ENCODE measurements at places on chromosomes 1 and 21.

- DNase-seq = no peak
Observed at GRCh38 chr1:191912517-191912916, 245.7 kb upstream of the RGS18 start.

GRCh38 chr1:114458237-114458777 is 52.7 kb downstream of the TRIM33 start:
- DNase-seq = no peak

DNA sequence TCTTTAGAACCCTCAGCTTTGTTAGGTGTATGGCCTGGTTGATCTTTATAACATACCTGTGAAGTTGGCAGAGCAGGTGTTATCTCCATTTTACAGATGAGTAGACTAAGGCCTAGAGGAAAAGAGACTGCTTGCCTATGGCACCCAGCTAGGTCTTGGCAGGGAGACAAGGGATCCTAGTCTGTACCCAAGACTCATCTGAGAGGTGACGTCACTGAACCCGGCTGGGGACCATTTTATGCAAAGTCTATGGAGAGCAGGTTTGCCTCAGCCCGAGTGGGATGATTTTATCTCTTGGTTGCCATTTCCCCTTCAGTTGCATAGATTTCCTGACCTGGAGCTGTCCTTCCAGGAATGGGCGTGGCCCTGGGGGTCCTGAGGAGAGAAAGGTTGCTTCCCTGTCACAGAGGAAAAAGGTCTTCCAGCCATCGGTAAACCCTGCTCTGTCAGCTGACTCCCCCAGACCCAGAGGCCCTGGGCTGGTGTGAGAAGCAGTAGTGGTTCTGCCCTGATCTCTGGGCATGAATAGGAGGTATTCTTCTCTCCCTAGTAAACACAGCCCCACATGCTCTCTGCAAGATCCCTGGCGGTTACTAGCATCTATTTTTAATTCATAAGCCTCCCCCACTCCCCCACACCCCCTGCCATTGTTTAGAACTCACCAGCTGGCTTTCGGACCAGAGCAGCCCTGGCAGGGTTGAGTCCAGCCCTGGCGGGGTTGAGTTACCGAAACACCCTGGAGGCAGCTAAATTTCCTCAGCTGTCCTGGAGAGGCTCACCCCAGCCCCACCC is 19.6 kb downstream of the TMCC2 start:
- DNase-seq = no peak

GRCh38 chr21:17709266-17709611 is 96.5 kb upstream of the BTG3 start:
- DNase-seq = no peak

DNA sequence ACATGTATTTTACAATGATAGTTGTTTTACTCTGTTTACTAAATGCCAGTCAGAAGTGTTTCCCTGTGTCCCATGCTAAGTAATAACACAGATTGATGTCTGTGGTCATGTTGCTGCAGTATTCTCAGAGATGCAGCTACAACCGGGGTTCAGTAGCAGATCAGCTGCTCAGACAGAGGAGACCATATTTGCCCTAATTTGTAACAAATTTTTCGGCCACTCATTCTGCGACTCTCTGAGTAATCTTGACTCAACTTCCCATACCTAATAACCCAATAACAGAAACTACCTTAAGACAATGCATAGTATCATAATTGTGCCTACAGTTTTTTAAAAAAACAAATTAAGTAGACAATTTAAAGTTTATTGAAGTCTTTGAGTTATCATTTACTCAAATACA is 32.6 kb downstream of the NIBAN1 start:
- no peak for DNase-seq

DNA sequence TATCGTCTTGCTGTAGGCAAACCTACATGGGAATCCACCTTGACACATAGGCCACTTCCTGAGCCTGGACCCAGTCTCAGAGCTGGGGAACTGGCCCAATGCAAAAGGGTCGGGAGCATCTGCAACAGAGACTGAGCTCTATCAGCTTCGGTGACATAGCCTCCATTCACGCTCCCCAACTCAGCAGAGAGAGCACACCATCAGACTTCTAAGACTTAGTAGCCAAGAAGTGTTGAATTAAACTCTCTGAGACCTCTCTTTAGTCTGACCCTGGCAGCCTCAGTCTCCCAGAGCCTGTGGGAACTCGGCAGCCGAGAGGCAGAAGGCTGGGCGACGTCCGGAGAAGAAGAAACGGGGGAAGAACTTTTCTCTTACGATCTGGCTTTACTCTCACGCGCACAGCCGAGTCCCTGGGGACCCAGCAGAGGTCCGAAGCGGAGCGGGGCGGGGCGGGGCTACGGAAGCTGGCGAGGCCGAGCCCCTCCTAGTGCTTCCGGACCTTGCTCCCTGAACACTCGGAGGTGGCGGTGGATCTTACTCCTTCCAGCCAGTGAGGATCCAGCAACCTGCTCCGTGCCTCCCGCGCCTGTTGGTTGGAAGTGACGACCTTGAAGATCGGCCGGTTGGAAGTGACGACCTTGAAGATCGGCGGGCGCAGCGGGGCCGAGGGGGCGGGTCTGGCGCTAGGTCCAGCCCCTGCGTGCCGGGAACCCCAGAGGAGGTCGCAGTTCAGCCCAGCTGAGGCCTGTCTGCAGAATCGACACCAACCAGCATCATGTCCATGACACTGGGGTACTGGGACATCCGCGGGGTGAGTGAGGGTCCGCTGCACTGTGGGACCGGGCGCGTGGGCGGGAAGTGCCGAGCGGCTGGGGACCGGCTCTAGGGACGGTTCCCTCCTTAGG is at the start of gene GSTM4:
GSTM4 (plus strand) TSS at position 485 of the 905 bp plus-strand sequence; CDS start at position 776, 291 bp downstream.
- peak; percentile 32 for DNase-seq

GRCh38 chr1:9101510-9102146 is 27.3 kb downstream of the GPR157 start:
- no peak for DNase-seq

DNA sequence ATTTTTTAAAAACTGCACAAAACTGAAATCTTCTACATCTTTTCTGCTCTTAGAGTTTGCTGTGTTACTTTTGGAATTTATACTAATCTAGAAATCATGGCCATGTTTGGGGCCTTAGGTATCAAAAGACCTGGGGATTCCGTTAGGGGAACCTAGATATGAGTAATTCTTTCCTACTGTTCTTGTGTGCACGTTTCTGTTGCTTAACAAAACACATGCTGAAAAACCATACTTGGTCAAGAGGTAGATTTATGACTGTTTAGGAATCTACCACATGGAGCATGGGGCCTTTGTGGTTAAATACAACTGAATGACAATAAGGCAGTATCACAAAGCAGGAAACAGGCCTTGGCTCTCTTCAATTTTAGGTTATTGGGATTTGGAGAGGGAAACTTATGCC is 291.9 kb upstream of the USP25 start:
- no peak for DNase-seq

GRCh38 chr1:185907246-185907645 is 173.1 kb downstream of the HMCN1 start:
- no peak for DNase-seq

GRCh38 chr1:97047421-97047793 is 325.8 kb downstream of the PTBP2 start:
- no peak for DNase-seq

- no peak for DNase-seq
Observed at GRCh38 chr21:33700491-33700890, 58.2 kb downstream of the ITSN1 start.

- no peak for DNase-seq
Observed at GRCh38 chr1:201666102-201666501, 127.2 kb downstream of the NAV1 start.

GRCh38 chr1:111593403-111594305 is 25.9 kb upstream of the RAP1A start:
- DNase-seq = no peak

GRCh38 chr1:205304695-205305070 is 16.9 kb downstream of the NUAK2 start:
- no peak for DNase-seq

DNA sequence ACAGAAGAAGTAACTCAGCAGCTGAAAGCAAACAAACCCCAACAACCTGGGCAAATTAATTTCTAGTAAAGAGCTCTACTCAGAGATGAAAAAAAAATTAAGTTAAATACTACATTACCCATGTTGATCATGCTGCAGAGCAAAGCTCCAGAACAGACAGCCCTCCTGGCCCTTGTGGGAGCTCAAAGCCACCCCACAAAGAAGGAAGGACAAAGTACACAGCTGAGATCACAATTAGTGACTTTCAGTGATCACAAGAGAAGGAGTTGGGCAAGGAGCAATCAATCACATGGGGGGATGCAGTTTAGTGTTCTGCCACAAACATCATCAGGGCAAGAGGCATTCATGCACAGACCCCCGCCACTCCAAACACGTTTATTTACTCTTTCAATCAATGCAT is 114.2 kb downstream of the DAB1 start:
- no peak for DNase-seq

- no peak for DNase-seq
Observed at GRCh38 chr1:22915816-22916470, 56.7 kb downstream of the LACTBL1 start.

DNA sequence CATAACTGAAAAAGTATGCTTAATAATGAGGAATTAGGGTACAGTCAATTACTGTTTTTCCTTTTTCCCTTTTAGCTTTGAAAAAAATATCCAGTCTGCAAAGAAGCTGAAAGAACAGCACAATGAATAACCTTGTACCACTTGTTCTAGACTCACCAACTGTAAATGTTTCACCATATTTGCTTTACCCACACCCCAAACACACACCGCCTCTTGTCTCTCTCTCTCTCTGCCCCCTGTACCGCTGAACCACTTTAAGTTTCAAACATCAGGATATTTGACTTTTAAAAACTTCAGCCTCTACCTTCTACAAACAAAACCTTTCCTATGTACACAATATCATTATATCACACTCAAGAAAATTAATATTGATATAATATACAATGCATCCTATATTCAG is 197.1 kb downstream of the COP1 start:
- DNase-seq = no peak

DNA sequence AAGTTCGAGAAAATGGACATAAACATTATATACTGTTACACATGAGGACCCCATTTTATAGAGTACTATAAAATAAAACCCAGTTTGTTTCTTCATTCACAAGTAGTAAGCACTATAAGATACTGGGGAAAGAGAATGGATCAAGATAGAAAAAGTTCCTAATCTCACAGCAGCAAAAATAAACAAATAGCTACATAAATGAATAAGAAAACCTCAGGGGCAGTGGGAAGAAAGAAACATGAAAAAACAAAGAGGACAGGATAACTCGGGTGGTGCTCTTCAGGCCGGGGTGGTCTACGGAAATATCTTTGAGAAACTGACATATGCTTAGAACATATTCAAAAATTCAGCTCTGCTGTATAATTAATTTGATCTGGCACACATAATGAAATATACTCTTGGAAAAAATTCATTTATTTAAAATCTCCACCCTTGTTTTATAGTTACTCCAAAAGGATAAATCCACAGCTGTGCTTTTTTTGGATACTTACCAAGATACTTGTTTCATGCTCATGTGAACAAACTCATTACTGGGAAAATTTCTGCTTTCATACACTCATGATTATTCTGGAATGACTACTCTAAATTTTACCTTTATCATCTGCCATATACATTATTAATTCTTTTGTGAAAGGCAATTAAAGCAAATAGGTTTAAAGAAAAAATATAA is 20.0 kb downstream of the CEP170 start:
- DNase-seq = no peak

GRCh38 chr21:26116456-26117011 is 54.0 kb downstream of the APP start:
- DNase-seq = no peak

GRCh38 chr1:10386761-10387676 is 11.8 kb upstream of the PGD start:
- DNase-seq = no peak

DNA sequence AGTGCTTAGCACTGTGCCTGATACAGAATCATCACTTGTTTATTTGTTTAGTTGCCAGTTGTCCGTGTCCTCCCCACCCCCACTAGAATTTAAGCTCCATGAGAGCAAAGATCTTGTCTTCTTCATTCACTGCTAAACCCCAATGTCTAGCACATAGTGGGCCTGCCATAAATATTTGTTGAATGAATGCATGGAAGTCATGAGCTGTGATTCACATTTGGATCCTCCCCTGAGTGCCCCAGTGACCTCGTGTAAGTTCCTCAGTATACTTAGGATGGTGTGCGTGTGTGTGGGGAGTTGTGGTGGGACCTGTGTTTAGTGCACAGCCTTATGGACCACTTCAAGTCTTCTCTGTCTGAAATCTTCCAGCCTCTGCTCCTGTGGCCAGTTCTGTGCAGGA is 23.1 kb downstream of the IER5 start:
- DNase-seq = no peak
